Hematopoietic multipotent progenitor cell treated with erythropoietin and hydrocortisone succinate and interleukin-3 and kit ligand, for 15 days (in vitro differentiated cells): ENCODE measurements at places on chromosomes 11 and 22.
A peak's percentile ranks its signal among the peaks of the same experiment; 100 is the strongest.

GRCh38 chr11:29119116-29119515 is 897.7 kb downstream of the KCNA4 start:
- no peak for DNase-seq

DNA sequence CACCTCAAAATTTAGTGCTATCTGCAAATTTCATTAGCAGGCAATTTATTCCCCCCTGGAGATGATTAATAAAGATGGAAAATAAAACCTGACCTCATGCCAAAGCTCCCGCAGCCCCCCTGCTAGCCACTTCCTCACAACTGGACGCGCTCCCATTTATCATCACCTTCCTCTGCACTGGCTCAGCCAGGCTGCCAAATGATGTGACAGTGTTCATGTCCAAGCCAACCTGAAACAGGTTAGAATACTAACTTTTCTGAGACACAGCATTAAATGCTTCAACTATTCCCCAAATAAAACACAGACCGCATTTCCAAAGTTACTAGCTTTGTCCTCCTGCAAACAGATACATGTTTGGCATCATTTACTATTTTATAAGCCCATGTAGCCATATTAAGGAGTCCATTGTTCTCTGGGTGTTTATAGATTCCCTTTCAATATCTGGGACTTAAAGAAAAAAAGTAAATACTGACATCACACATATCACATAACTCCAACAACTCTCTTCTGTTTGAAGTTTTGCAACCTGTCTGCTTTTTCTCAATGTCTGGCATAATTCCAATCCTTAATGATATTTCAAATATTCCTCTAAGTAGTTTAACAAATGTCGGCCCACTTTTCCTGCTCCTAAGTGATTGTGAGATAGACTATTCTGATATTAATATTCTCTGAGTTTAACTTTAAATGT is 829.7 kb upstream of the FAT3 start:
- no peak for DNase-seq

- no peak for DNase-seq
These were observed 27.4 kb downstream of the IL18BP start for GRCh38 chr11:72026090-72026489.

GRCh38 chr11:80103142-80103859 is 662.5 kb upstream of the TENM4 start:
- DNase-seq, result no peak

DNA sequence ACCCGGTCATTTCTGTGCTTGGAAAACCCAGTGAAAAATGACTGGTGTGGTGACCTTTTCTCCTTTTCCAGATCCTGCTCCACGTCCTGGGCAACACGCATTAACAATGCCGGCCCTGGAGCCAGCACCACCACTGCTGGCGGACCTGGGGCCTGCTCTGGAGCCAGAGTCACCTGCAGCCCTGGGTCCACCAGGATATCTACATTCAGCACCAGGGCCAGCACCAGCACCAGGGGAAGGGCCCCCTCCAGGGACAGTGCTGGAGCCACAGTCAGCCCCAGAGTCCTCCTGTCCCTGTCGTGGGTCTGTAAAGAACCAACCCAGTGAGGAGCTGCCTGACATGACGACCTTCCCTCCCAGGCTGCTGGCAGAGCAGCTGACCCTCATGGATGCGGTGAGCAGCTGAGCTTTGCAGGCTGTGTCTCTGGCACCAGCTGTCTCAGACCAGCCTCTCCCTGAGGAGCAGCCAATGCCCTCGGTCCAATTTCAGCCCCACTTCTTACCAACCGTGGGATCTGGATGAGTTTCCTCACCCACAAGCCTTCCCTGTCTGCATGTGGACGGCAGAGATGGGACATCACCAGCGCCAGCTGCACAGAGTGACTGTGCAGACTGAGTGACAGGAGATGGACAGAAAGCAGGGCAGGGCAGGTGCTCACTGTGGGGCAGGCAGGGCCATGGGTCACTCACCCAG is 1.9 kb downstream of the RGL4 start:
- no peak for DNase-seq

DNA sequence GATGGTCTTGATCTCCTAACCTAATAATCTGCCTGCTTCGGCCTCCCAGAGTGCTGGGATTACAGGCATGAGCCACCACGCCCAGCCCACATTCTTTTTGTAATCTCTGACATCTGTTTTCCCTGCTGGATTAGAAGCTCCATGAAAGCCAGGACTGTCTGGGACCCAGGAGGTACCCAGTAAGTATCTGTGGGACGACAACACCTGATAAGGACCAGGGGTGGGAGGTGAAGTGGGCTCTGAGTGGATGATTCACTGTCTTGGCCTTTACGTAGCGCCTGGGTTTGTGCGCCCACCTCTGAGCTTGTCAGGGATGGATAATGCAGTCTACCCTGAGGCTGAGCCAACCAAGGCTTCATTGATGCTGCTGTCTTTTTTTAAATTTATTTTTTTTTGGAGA is 118.8 kb downstream of the ABTB2 start:
- DNase-seq, result no peak

DNA sequence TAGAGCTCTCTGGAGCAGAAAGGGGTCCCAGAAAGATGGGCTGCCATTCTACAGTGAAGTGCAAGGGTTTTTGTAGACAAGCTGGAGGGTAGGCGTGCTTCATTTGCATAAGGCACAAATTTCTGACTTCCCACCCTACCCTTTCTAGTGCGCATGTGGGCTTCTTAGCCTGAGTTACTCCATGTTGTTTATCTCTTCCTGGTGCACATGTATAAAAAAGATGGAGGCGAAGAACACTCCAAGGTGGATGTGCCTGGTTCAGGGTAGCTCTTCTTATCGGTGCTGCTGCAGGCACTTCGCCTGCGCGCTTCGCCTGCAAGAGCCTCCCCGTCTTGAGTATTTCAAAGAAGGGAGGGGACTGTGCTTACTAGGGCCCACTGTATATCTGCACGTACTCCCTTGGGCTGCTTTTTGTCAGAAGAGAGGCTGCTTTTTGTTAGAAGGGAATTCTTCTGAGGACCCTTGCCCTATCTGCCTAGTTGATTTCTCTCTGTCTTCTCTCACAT is 1047.3 kb upstream of the CNTN5 start:
- no peak for DNase-seq

DNA sequence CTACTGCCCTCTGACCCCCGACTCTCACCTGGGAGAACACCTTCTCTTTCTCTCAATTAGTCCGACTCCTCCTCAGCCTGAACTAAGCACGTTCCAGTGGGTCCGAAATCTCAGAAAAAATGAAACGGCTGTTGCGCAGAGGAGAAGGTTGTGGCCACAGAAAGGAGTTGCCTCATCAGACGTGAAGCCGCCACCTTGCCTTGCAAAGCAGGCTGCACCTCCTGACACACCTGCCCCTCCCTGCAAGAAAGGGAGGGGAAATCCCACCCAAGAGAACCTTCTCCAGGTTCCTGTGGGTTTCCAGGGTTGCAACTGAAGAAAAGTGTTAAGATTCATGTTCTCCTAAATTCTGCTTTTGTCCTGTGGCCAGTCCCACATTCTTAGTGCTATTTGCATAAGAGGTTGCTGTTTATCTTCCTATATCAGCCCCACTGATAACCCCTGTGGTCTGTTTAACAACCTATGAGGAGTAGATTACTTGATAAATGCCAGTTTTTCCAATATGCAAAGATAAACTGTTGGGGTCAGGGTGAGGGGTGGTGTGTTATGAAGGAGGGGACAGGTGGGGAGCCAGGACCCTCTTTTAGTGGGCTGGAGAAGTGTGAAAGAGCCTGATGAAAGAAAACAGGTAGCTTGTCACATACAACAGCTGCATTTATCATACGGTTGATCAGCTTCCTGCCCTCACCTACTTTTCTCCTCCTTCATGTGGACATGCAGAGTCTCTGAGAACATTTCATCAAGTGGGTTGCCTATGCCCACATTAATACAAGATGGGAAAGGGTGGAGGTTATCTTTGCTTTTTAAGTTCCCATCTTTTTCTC is 18.2 kb downstream of the ZBTB16 start:
- DNase-seq, result no peak

DNA sequence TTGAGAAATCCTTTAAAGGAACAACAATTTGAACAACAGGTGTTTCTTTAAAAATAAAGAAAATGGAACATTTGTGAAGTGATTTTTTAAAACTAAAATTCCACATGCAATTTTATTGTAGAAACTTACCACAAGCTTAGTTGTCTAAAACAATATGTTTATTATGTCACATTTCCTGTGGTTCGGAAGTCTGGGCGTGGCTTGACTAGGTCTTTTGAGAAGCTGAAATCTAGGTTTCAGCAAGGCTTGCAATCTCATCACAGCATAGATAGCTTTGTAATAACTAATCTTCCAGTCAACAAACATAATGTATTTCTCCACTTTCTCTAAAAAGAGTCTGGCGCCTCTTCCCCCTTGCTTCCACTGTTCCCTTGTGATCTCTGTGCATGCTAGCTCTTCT is 27.0 kb downstream of the MS4A6A start:
- no peak for DNase-seq

- DNase-seq, result peak; percentile 82
These were observed 59.4 kb upstream of the A4GALT start for GRCh38 chr22:42780070-42780540.

DNA sequence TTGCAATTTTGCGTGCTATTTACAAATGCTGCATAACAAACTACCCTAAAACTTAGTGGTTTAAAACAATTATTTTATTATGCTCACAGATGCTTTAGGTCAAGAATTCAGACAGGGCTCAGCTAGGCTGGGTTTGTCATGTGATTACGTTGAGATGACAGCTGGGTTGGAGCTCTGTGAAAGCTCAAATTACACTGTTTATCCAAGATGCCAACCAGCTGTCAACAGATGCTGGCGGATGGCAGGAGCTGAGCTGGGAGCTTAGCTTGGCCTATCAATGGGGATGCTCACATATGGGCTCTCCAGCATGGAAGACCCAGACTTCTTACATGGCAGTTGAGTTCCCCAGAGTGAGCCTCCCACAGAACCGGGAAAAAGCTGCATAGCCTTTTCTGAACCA is 62.7 kb downstream of the STK33 start:
- no peak for DNase-seq

- no peak for DNase-seq
These were observed 1.7 kb upstream of the ALX4 start for GRCh38 chr11:44311339-44312261.

GRCh38 chr11:133172349-133172748 is 360.0 kb downstream of the OPCML start:
- DNase-seq, result no peak

DNA sequence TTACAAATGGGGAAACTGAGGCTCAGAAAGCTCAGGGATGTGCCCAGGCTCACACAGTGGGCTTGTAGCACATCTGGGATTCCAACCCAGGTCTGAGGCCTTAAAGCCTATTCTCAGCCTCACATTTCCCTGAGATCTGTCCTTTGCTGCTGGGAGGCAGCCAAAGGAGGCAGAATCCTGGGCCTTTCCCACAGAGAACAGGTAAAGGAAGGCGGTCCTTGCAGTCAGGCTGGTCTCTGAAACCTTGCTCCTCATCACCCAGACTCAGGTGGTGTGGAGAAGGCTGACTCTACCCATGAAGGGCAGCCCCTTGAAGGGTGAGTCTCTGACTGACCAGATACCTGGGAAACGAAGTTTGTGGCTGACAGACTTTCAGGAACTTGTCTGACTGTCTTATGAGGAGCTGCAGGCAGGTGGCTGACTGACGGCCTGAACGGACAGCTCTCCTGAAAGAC is 7.8 kb downstream of the SLCO2B1 start:
- no peak for DNase-seq

GRCh38 chr11:65110354-65110861 is 1.3 kb upstream of the TM7SF2 start:
- DNase-seq, result peak; percentile 90

DNA sequence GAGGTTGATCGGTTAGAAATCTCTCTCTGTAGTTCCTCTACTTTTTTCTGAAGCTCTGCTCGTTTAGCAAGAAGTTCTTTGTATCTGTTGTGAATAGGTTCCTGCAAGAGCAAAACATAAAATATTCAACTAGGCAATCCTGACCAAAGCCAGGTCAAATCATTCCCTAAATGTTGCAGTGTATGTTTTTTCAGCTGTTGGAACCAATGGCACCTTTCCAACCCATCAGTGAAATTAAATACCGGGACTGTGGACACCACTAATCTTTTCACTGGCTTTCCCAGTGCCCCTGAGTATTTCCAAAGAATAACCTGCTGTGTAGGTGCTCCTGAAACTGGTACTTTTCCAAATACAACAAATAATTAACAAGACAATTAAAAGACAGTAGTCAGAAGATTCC is 45.1 kb downstream of the CEP57 start:
- DNase-seq, result no peak
